Hematopoietic multipotent progenitor cell treated with erythropoietin and hydrocortisone succinate and interleukin-3 and kit ligand, for 8 days (in vitro differentiated cells): ENCODE measurements at places on chromosomes 16 and 17.

GRCh38 chr17:6429266-6429665 is 5.7 kb downstream of the AIPL1 start:
- DNase-seq, result no peak

GRCh38 chr17:8255499-8255898 is 6.4 kb downstream of the PFAS start:
- no peak for DNase-seq

DNA sequence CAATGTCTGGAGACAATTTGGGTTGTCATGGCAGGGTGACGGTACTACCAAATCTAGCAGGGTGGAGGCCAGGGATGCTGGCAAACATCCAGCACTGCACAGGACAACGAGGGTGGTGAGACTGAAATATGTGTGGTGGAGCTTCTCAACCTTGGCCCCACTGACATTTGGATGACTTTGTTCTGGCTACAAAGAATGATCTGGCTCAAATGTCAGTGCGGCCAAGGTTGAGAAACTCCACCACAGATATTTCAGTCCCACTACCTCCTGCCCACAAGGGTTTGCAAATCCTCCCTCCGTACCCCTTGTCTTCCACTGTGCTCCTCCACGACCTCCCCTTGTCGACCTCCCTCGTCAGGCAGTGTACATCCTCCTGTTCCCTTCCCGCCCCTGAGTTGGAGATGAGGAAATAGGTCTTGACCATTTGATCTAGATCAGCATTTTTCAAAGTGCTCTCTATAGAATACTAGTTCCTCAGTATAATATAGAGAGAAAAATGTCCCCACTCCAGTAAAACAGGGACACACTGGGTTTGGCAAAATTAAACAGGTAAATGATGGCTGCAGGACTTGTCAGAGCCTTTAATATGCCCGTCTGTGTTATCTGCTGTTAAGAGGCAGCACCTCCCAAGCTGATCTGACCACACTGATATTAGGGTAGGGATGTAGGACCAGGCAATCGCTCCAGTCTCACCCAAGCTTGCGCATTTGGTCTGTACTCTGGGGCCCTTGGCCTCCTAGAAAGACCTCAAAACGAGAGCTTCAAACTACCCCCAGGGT is 6.8 kb downstream of the OSGIN1 start:
- DNase-seq, result no peak

DNA sequence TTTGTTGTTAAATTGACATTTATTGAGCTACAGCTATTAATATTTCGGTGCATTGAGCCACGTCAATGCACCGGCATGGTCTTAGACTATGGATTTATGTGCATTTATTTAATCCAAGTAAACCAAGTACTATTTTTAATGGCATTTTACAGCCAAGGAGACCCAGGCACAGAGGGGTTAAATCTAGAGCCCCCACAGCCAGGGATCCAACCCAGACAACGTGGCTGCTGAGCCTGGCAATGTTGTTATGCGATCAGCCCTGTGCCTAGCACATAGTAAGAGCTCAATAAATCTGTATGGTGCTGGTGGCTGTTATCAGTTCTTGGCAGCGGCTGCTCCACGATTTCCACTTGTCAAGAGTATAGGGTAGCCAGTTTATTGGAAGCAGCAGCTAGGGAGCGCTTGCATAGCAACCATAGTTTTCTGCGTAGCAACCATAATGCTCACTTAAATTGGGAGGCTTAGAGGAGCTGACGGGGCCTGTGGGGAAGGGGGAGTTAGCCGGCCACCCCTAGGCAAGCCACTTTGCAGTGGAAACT is 541 bp upstream of the RBBP6 start:
- DNase-seq, result peak; percentile 96

GRCh38 chr16:17518441-17518840 is 47.7 kb upstream of the XYLT1 start:
- DNase-seq, result no peak

DNA sequence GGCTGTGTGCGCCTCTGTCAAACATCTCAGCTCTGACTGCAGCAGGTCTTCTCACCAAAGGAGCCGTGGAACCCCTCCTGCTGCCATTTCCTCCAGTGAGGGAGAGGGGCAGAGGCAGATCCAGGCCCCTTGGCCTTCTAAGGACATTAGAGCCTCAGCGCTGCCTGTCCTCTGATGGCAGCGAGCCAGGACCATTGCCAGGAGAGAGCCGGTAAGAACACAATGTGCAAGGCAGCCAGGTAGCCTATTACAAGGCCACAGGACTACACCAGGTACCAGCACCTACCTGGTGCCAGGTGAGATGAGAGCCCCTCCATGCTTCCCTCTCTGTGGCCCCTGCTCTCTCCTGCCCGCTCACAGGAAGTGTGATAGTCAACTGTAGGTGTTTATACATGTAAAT is 11.0 kb downstream of the LRRC75A start:
- no peak for DNase-seq

DNA sequence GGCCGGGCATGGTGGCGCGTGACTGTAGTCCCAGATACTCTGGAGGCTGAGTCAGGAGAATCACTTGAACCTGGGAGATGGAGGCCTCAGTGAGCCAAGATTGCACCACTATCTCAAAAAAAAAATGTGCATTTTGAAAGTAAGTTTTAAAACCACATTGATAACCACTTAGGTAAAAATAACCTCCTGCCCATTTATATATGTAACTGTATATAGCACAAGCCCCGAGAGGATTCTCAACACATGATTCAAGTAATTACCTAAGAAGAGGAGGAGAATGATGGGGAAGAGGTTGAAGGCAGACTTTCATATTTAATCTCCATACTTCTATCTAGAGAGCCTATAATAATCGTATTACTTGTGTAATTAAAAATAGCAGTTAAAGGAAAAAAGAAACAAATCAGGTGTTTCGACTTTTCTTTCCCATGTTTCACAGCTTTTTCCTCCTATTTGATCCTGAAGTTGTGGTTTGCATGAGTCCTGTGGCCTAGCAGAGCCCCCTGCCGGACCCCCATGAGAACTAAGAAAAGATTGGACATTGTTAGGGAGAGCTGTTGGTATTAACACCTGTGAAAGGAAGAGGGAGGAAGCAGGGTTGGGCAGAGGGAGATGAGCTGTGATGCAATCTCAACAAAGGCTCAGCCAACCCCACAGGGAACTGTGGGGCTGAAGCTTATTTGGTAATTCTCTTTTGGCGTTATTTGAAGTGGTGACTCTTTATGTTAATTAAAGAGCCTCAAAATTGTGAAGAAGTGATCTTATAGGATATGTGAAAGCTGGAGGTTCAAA is 22.1 kb downstream of the PMFBP1 start:
- DNase-seq, result no peak

- no peak for DNase-seq
Observed at GRCh38 chr16:12548270-12548983, 255.3 kb downstream of the CPPED1 start.

DNA sequence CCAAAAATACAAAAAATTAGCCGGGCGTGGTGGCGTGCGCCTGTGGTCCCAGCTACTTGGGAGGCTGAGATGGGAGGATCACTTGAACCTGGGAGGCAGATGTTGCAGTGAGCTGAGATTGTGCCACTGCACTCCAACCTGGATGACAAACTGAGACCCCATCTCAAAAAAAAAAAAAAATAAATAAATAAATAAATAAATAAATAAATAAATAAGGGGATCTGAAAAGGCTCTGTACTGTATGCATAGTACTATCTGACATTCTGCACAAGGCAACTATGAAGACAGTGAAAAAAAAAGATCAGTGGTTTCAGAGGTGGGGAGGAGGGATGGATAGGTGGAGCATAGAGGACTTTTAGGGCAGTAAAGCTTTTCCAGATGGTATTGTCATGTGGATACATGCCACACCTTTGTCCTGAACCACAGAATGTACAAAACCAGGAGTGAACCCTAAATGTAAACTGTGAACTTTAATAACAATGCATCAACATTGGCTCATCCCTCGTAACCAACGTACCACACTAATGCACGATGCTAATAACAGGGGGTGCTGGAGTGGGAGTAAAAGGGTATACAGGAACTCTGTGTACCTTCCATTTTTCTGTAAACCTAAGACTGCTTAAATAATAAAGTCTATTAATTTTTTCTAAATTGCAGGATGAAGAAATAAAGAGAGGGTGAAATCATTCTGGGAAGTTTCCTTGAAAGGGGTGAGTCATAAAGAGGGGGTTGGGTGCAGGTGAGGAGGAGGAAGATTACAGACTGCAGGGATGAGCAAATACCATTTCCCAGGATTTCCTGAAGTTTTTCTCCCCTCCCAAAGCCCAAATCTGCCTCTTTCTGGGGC is 155.8 kb upstream of the SDK2 start:
- no peak for DNase-seq

DNA sequence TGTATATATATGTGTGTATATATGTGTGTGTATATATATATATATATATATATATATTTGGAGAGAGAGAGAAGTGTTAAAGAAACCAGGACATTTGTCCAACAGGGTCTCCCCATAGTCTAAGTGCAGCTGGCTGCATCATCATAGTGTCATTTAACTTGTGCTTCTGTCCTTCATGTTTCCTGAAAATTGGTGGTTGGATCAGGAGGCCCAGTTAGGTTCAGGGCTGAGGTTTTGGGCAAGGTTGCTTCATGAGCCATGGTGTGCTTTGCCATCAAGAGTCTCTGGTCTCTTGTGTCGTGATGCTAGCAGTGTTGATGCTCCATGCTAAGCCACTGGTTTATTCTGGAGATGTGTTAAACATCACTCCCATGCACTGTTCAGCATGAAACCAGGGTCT is 85.3 kb downstream of the C16orf95 start:
- no peak for DNase-seq

DNA sequence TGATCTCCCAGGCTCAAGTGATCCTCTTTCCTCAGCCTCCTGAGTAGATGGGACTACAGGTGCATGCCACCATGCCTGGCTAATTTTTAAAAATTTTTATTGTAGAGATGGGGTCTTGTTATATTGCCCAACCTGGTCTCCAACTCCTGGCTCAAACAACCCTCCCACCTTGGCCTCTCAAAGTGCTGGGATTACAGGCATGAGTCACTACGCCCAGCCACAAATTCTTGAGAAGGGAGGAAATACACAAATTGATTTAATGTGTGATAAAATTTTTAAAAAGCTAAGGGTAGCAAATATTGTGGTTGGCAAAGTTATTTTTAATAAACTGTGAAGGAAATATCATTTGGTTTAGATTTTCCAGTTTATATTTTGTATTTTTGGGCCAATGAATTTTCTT is 9.6 kb downstream of the ITGAD start:
- no peak for DNase-seq

- no peak for DNase-seq
Observed at GRCh38 chr16:63005356-63005755, 969.1 kb upstream of the CDH8 start.

DNA sequence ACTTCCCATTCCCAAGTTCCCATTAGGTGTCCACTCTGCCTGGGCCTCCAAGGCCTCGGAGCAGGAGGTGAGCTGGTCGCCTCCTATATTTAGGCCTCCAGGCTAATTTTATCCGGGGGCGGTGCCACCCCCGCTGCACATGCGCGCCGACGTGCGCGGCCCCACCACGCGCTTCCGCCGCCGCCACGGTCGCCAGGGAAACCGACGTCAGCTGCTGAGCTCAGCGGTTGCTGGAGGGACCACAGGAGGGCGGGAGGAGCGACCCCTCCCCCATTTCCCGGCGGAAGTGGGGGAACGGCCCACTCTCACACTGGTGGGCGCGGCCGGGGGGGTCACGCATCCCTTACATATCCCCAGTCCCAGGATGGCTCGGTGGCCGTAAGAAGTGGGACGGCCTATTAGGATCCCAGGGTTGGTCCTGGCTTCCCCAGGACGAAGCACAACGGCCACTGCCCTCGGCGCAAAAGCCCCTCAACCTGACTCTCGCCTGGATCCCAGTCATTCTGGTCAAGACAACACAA is 1.0 kb downstream of the PER1 start:
- peak; percentile 71 for DNase-seq

GRCh38 chr17:4998732-4999429 is 1.1 kb downstream of the KIF1C start:
- no peak for DNase-seq

- no peak for DNase-seq
Observed at GRCh38 chr16:89034573-89034961, 57.6 kb upstream of the CBFA2T3 start.

DNA sequence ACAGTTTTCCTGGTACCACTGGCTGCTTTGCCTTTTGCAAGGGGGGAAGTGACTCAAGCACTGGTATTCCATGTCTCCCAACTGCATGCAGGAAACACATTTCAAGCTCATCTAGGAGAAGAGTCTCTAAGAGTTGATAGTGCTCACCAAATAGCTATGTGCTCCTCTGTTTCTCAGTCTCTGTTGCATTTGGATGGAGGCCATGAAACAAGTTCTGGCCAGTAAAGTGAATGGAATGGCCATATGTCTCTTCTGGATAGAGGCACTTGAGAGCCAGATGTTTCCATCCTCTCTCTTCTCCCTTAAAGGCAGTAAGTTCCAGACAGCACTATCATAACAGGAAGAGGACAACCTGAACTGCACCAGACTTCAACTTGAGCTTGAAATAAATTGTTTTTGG is 60.6 kb downstream of the C16orf82 start:
- no peak for DNase-seq

GRCh38 chr16:79473456-79473855 is 127.1 kb downstream of the MAF start:
- no peak for DNase-seq

DNA sequence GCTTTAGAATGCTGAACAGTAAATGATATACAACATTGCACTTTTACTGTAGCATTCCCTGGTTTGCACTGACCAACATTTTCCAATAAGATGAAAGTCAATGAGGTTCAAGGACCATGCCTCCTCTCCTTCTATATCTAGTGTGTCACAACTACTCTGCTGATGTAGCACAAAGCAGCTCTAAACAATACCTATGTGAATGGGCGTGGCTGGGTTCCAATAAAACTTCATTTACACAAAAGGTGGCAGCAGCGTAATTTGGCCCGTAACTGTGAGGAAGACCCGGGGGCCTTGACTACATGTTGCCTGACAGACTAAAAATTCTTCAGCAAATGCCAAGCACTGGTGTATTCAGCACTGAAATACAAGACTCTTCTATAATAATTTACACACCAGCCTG is 6.5 kb downstream of the SRP68 start:
- no peak for DNase-seq

DNA sequence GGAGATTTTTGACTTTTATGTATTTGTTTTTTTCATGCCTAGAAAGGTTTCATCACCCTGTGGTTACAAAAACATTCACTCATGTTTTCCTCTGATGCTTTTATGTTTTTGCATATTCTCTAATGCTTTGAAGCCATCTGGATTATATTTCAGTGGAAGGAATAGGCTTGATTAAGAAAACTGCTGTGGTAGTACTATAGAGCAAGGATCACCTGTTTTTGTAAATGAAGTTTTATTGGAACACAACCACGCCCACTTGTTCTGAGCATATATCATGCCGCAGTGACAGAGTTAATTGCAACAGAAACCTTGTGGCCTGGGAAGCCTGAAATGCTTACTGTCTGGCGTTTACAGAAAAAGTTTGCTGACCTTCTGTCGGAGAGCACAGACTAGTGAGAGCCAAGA is 11.5 kb downstream of the COX10 start:
- DNase-seq, result no peak

- peak; percentile 76 for DNase-seq
Observed at GRCh38 chr17:79777120-79777893, 641 bp upstream of the CBX2 start.

DNA sequence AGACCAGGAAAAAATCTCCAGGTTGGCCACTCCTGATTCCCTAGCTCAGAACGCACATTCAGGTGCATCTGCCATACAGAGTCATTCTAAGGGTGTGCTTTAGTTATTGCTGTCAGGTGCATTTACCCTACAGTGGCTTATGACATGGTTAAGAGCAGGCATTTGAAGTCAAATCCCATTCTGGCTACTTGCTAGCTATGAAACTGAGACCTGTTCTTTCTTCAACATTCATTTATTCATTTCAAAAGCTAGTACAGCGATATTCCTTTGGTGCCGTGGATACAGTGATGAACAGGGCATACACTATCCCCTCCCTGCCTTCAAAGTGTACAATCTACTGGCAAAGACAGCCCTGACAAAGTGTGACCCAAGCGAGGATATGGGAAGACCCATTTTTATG is 508.3 kb downstream of the NPIPA7 start:
- DNase-seq, result no peak
